Kidney epithelial cell (primary cell): ENCODE measurements at places on chromosomes 13 and 19. TPM values are rescaled to one million over a fixed set of nuclear protein-coding genes. Genes with fewer than 3 reads are reported as not detected.
A peak's percentile ranks its signal among the peaks of the same experiment; 100 is the strongest.

- no peak for DNase-seq
Observed at GRCh38 chr13:28467034-28467433, 27.9 kb downstream of the FLT1 start.

DNA sequence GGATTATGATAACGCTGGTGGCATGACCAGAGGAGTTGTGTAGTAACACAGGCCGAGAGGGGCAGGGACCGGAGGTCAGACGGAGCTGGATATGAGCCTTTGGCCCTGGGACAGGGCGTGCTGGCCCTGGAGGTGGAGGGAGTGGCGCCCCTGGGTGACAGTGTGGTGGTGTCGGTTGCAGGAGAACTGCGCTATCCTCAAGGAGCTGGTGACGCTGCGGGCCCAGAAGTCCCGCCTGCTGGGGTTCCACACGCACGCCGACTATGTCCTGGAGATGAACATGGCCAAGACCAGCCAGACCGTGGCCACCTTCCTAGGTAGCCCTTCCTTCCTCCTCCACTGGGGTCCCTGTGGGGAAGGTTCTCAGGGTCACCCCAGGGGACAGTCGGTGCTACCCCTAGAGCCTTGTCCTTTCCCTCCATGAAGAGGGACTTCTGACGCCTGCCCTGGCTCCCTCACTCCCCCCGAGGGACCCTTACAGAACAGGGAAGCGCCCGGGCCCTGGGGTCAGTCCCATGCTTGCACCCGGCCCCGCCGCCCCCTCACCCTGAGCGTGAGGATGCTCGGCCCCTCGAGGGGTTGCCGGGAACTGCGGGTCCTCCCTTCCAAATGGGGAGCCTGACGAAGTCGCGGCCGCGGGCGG lies 12.8 kb upstream of the ZNF554 start:
- DNase-seq: no peak

DNA sequence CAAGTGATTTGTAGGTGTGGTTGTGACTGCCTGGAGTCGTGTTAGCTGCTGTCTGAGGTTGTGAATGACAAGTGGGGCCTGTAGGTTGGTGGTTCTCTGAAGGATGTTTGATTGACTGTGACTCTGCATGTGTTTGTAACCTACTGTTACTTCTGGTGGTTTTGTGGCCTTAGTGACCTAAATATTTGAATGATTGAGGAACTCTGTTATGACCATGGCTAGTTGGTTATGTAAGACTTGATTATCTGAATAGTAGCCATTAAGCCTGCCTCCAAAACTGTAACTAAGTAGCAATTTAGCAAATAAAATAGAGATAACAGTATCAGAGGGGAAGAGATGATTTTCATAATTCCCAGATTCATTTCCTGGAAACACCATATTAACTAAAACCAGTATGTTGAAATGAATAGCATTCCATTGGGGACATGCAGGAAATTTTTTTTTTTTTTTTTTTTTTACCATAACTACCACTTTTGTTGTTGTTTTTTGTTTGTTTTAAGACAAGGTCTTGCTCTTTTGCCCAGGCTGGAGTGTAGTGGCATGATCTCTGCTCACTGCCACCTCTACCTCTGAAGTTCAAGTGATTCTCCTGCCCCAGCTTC lies 865 bp downstream of the ZNF382 start:
- no peak for DNase-seq

DNA sequence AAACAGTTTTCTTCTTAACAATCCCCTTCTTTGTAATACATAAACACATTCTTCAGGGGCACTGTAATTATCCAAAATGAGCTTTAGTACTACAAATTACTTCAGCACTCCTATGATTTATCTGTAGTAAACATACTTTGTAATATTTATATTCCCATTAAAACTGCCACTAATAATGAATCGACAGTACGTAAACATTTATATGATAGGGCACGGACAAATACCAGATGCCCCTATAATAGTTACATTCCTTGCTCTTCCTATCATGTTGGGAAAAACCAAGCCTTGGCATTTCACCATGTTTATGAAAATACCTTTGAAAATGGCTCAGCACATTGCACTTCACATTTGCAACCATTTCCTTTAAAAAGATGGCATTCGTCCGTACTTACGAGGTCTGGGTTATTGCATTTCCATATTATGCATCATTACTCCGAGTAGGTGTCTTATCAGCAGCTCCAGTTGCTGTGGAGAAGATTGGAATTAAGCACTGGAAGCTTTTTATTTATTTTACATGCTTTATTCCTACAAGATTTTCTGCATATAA lies 1043.4 kb downstream of the DIAPH3 start:
- no peak for DNase-seq

- DNase-seq: no peak
Observed at GRCh38 chr19:40584007-40584406, 7.3 kb downstream of the SHKBP1 start.

DNA sequence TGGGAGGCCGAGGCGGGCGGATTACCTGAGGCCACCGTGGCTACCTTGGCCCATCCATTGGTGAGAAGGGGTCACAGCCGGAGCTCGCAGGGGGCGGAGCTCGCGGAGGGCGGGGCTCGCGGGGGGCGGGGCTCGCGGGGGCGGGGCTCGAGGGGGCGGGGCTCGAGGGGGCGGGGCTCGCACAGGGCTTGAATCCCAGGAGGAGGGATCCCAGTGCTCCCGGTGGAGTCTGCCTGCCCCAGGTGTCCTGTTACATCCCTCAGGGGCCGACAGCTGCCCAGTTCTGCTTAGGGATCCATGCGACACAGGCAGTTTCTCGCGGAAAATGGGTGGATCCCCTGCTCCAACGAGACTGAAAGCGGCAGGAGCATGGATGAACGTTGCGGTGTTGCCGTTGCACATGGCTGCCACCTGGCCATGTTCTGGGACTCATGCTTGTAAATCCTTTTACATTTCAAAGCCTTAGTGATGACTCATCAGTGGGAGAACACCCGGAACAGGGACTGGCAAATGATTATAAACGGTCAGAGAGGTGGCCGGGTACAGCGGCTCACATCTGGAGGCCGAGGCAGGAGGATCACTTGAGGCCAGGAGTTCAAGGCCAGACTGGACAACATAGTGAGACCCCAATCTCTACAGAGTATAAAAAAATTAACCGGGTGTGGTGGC lies 25.1 kb downstream of the TMPRSS9 start:
- DNase-seq: peak; percentile 87

GRCh38 chr19:20151617-20152145 lies 15.3 kb upstream of the ZNF486 start:
- DNase-seq: no peak

- DNase-seq: no peak
Observed at GRCh38 chr13:20270163-20270865, 38.2 kb upstream of the GJB6 start.

- no peak for DNase-seq
Observed at GRCh38 chr13:98451676-98452470, 125.0 kb downstream of the STK24 start.

GRCh38 chr19:2973229-2973628 lies 4.1 kb upstream of the TLE6 start:
- no peak for DNase-seq

PGLYRP2 gene
- not detected in 2 replicates for total RNA-seq

CDC34 gene
- 168 and 194 TPM in 2 replicates for total RNA-seq

CPB2 gene
- not detected in 2 replicates for total RNA-seq

KL gene
- 2.0 and 2.4 TPM in 2 replicates for total RNA-seq

RNASEH2A gene
- 17.0 and 24.8 TPM in 2 replicates for total RNA-seq

BORCS8 gene
- total RNA-seq: 26.4 and 30.5 TPM in 2 replicates

ZNF154 gene
- total RNA-seq: 2.9 and 3.3 TPM in 2 replicates

SIGLEC5 gene
- total RNA-seq: not detected in 2 replicates

TLE6 gene
- total RNA-seq: 0.50 and 2.2 TPM in 2 replicates
